Activated naive CD8-positive, alpha-beta T cell treated with anti-CD3 and anti-CD28 coated beads for 36 hours (primary cell): ENCODE measurements at places on chromosomes 5 and 9.

DNA sequence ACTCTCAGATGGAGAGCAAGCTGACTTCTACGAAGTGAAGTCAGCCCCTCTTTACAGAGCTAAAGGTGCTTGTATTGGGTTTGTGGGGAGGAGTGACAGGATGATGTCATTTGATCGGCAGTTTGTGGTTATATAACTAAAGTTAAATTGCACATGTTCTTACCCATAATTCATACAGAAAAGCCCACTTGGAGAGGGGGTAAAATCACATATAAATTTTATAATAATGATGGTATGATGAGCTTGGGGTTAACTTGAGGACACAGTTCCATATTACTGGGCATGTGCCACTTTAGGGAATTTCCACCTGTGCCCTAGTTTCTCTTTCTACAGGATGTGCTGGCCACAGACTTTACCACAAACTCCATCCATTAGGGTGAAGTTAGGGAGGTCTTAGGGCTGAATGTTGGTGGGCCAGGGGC, 1178.6 kb upstream of the CDH9 start:
- DNase-seq: no peak
- no peaks in the 10 kb centered on the region for H3K36me3 ChIP-seq
- no peak overlapping the region for H3K4me3 ChIP-seq
- H3K27ac ChIP-seq: no peak overlapping the region
- H3K27me3 ChIP-seq: no peaks in the 10 kb centered on the region

DNA sequence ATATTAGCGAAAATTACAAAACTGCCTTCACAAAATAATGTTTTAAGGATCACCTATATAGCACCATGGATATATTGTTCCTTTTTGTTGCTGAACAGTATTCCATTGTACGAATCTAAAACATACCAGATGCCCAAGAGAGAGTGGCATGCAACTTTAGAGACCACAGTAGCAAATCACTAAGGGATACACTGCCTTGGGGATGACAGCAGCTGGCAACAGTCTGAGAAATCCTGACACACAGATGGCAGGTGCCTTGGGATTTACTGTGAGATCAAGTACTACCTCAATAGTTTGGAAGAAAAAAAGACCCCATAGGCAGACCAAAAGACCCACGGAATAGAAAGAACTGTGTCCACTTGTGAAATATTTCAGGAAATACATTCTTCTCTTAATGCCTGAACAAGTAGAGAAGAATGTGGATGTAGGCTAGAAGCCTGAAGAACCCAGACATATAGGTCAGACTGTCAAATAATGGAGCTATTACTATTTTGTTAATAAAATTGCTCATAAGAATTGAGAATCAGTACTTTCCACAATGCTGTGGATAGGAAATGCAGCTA, 53.4 kb downstream of the PLPP1 start:
- no peak overlapping the region for H3K4me3 ChIP-seq
- peaks cover 4% of the 10 kb centered on the region for H3K36me3 ChIP-seq
- H3K27me3 ChIP-seq: no peaks in the 10 kb centered on the region
- no peak overlapping the region for H3K27ac ChIP-seq
- no peak for DNase-seq

DNA sequence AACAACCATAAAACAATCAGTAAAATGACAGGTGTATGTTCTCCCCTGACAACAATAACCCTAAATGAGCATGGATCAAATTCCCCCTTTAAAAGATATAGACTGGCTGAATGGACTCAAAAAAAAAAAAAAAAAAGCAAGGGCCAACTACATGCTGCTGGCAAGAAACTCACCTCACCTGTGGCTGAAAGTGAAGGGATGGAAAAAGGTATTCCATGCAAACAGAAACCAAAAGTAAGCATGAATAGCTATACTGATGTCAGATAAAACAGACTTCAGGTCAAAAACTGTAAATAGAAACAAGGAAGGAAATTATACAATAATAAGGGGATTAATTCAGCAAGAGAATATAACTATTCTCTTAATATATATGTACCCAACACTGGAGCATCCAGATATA, 54.2 kb upstream of the SSBP2 start:
- no peak overlapping the region for H3K4me3 ChIP-seq
- peaks cover 4% of the 10 kb centered on the region for H3K36me3 ChIP-seq
- peaks cover 6% of the 10 kb centered on the region for H3K4me1 ChIP-seq
- DNase-seq: no peak
- H3K27me3 ChIP-seq: no peaks in the 10 kb centered on the region
- H3K27ac ChIP-seq: no peak overlapping the region

GRCh38 chr5:60989790-60990189, 44.8 kb downstream of the NDUFAF2 start:
- H3K4me3 ChIP-seq: no peak overlapping the region
- peaks cover 5% of the 10 kb centered on the region for H3K4me1 ChIP-seq
- H3K27me3 ChIP-seq: no peaks in the 10 kb centered on the region
- peaks cover 72% of the 10 kb centered on the region for H3K36me3 ChIP-seq
- DNase-seq: no peak
